ENCODE measurements at places on chromosomes 6 and 20. TPM values are rescaled to one million over a fixed set of nuclear protein-coding genes. Genes with fewer than 3 reads are reported as not detected.

Gene RPP21
- 30.0 TPM for total RNA-seq

Gene ANKRD66
- not detected for total RNA-seq

Gene ELOVL4
- total RNA-seq: 1.8 TPM

Gene SYCP2
- total RNA-seq: 3.1 TPM

Gene PARD6B
- 1.0 TPM for total RNA-seq

Gene DACT2
- total RNA-seq: 0.24 TPM

Gene RIPOR2
- total RNA-seq: 14.9 TPM

Gene HTR1E
- not detected for total RNA-seq

Gene TULP1
- not detected for total RNA-seq

Gene HECA
- total RNA-seq: 23.3 TPM

Gene C20orf141
- total RNA-seq: not detected

Gene ID1
- total RNA-seq: 117 TPM

Gene ZBP1
- 0.24 TPM for total RNA-seq

Gene NOTCH4
- total RNA-seq: 24.1 TPM

All from posterior vena cava (tissue), 2 donors.